NCI-H1694 treated with DMSO at 0.1 percent for 48 hours (cell line): ENCODE measurements at places on chromosomes 7 and 10.

GRCh38 chr7:70040970-70041766 lies 442.9 kb downstream of the AUTS2 start:
- peak; percentile 77 for DNase-seq

- no peak for DNase-seq
These were observed 87.4 kb downstream of the CPED1 start for GRCh38 chr7:121075952-121076349.

DNA sequence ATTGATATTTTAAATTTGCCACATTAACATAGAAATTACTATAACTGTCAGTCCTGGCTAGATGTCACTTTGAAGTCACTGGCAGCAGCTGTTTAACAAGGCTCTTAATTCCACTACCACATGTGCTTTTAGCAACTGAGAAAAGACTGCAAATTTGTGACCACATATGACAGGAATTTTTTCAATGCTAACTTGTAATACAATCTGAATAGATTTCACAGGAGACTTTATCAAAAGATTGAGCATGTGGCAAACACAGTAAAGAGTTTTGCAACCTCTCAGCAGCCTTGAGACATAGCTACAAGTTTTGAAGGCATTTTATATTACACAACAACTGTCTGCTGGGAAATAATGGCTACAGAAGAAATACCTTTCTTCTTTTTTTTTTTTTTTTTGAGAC lies 73.0 kb downstream of the MICU1 start:
- no peak for DNase-seq

DNA sequence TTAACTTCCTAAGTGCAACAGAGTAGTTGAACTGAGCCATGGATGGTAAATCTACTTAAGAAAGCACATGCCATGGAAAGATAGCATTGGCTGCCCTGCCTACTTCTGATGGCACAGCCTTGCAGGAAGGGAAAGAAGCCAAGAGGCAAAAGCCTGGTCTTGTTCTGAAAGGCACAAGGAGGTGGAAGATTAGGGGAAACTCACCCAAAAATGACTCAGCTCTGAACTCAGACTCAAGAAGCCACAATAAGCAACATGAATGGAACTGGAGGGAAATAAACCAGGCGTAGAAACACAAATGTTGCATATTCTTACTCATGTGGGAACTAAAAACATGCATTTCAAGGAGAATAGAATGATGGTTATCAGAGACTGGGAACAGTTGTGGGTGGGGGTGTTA lies 20.8 kb upstream of the ALOX5 start:
- DNase-seq = no peak

DNA sequence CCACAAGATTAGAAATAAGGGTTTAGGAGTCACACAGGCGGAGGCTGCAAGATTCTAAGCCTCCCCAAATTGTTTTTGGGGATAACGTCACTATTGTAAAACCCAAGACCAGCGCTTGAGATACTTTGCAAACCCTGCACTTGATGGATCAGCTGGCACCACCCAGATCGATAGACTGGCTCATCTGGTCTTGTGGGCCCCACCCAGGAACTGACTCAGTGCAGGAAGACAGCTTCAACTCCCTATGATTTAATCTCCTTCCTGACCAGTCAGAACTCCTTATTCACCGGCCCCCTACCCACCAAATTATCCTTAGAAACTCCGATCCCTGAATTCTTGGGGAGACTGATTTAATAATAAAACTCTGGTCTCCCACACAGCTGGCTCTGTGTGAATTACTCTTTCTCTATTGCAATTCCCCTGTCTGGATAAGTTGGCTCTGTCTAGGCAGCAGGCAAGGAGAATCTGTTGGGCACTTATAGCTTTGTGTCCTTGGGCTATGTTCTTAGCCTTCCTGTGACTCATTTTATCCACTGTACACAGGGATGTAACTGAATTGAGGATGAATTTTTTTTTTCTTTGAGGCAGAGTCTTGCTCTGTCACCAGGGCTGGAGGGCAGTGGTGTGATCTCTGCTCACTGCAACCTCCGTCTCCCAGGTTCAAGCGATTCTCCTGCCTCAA lies 64.4 kb upstream of the CARD11 start:
- no peak for DNase-seq

DNA sequence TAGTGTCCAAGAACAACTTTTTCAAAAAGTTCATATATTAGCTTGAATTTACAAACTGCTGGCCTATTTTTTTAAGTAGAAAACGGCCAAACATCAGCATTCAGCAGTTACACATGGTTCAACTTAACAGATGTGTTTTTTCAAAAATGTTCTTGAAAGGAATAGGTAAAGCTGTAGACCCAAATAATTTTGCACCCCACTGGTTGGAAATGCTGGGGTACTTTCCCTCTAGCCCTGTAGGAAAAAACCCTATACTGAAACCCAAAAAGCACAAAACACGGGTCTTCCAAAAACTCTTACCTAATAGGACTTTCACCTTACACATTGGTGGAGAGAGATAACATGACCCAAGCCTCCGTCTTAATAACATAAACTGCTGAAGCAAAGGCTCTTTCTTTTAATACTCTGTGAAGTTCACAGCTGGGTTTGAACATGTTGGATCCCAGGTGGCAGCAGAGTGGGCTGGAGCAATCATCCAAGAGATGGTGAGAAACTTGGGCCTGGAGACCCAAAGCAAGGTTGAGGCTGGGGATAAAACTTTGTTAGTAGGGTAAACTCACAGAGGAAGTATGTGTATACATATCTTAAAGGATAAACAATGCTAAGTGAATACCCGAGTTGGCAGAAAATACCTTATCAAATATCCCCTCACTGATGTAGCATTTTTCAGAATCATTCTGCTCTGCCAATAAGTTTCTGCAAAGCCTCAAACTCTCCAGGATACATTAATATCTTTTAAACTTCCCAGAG lies 629 bp upstream of the DNAJC9 start:
- DNase-seq = no peak

GRCh38 chr10:100741378-100742075 lies 3.9 kb upstream of the PAX2 start:
- DNase-seq = no peak

DNA sequence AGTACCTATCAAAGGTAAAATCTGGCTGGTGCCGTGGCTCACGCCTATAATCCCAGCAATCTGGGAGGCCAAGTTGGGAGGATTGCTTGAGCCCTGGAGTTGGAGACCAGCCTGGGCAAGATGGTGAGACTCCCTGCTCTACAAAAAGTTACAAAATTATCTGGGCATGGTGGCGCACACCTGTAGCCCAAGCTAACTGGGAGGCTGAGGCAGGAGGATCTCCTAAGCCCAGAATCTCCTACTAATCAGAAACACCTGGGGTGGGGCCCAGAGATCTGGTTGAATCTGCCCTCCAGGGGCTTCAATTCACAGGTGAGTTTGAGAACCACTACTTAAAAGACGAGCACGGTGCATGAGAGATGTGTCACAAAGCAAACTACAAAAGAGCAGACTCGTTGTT lies 2.4 kb downstream of the PLA2G12B start:
- no peak for DNase-seq

DNA sequence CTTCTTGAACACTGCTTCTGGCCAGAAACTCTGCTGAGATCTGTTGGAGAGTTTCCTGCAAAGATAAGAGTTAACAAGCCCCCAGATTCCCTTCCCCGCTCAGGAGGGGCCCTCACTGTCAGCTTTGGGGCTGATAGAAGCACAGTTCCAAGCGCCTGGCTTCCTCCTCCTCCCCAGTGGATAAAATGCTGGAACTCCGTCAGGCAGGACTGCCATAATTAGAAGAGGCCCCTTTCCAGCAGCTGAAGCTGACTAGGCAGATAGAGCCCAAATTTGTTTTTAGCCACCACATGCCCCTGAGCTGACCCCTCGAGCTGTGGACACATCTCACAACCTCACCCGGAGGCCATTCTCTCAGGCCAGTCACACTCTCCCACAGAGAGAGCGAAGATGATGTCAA lies 89.4 kb downstream of the TBXAS1 start:
- no peak for DNase-seq

- no peak for DNase-seq
These were observed 952 bp upstream of the MAFK start for GRCh38 chr7:1529383-1530116.

GRCh38 chr7:104442481-104442880 lies 114.1 kb downstream of the LHFPL3 start:
- DNase-seq = peak; percentile 69

DNA sequence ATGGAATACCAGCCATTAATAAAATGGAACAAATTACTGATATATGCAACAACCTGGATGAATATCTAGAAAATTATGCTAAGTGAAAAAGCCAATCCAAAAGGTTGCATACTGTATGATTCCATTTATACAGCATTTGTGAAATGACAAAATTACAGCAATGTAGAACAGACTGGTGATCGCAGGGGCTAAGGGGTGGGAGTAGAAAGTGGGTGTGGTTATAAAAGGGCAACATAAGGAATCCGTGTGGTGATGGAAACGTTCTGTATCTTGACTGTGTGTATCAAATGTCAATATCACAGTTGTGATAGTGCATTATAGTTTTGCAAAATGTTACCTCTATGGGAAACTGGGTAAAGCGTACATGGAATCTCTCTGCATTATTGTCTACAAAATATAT lies 15.0 kb downstream of the CEP41 start:
- no peak for DNase-seq

- DNase-seq = no peak
These were observed 70.9 kb upstream of the INHBA start for GRCh38 chr7:41773756-41774155.

DNA sequence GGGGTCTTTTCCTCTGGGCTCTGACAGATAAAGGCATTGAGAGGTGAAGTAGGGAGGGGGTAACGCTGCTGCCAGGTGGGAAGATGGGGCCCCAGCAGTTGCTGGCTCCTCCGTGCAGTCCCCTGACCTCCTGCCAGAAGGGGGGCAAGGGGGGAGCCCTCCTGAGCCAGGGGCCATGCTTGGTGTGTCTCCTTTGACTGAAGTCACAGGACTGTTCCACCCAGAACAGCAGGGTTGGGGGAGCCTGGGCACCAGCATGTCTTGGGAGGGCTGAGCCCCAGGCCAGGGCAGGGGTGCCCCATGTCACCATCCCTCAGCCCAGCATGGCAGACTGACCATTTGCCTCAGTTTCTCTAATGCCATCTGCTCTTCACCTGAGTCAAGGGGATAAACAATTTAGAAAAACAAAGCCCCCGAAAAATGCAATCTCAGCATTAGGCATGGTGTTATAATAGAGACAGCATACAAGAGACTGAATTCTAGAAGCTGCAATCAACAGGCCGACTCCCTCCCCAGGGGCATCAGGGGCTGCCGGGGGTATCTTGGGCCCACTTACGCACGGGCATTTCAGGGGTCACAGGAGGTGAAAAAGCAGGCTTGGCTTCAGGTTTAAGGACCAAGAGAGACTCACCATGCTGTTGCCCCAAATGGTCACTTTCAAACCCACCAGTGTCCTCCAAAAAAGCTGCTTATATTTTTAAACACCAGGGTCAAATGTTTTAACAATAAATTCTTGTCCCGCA lies 108.6 kb upstream of the GPR26 start:
- DNase-seq = no peak

DNA sequence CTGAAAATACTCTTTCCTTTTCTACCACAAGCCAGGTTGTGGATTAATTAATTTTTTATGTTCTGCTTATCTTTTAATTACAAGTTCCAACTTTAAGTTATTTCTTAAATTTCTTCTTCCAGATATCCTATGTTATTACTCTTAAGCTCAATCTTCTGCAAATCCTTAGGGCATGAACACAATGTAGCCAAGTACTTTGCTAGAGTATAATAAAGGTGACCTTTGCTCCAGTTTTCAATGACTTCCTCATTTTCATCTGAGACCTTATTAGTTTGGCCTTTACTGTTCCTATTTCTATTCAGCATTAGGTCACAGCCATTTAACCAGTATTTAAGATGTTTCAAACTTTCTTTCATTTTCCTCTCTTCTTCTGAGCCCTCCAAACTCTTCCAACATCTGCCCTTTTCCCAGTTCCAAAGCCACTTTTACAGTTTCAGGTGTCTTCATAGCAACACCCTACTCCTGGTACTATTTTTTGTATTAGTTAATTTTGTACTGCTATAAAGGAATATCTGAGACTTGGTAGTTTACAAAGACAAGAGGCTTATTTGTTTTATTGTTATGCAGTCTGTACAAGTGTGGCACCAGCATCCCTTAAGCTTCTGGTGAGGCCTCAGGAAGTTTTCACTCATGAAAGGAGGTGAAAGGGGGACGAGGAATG lies 886.2 kb upstream of the GHITM start:
- no peak for DNase-seq

- DNase-seq = no peak
These were observed 81.9 kb upstream of the CAPZA2 start for GRCh38 chr7:116780521-116780920.

DNA sequence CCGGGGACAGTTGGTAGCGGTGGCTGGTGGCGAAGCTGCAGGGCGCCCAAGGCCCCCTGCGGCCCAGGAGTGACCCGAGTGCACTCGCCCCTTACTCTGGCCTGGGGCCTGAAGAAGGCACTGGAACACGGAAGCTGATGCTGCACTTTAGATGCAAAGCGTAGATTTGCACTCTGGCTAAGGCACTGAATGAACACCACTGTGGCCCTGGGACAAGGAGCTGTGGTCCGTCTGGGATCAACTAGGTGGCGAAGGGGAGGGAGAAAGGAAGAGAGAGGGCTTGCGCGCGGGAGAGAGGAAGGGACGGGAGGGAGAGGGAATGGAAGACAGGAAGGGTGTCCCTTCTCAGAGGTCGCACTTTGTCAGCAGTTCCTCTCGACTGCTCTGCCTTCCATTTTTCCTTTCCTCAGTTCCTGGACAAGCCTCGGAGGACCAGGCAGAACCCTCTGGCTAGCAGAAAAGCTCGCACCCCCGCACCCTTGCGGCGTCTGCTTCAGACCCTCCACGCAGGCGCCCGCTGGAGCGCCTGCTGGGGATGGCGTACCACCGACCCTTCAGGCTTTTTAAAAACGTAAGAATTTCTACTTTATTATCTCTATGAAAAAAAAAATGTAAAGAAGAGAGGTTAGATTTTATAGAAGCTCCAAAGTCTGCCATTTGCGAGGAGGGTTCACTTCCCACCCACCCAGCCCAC lies 1.2 kb downstream of the FERD3L start:
- no peak for DNase-seq

DNA sequence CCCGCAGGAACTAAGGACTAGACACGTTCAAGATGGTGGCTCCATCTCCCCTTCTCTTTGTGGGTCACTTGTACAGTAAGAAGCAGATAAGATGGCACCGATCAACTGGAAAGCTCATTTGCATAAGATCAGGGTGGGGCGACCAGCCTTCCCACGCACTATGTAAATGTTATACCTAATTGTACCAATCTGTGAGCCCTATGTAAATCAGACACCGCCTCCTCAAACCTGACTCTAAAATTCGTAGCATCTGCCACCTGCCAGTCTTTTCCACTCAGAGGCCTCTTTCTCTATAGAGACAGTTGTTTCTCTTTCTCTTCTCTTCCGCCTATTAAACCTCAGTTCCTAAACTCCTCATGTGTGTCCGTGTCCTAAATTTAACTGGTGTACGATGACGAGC lies 324.5 kb downstream of the PHF14 start:
- peak; percentile 66 for DNase-seq

DNA sequence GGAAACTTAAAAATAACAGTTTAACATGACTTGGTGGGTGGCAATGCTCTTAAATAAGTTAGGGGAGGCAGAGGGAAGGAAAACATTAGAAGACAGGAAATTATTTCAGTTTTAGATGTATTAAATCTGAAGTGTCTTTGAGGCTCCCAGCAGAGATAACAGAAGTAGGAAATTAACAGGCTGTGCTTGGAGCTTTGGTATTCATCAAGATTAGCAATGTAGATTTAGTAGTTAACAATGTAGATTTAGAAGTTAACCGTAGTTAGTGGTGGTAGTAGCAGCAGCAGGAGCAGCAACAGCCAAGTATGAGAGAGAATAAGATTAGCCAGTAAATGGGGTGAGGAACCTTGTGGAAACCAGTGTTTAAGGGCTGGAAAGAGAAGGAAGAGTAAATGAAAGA lies 48.7 kb upstream of the UBN2 start:
- no peak for DNase-seq
